Stimulated activated memory B cell treated with anti-CD40 and anti-IgM and Interleukin-4, amounts not matched to agents 10 μg/mL and 1 μg/mL and 100 μg/mL, for 72 hours (primary cell): ENCODE measurements at places on chromosomes 1 and 21.

DNA sequence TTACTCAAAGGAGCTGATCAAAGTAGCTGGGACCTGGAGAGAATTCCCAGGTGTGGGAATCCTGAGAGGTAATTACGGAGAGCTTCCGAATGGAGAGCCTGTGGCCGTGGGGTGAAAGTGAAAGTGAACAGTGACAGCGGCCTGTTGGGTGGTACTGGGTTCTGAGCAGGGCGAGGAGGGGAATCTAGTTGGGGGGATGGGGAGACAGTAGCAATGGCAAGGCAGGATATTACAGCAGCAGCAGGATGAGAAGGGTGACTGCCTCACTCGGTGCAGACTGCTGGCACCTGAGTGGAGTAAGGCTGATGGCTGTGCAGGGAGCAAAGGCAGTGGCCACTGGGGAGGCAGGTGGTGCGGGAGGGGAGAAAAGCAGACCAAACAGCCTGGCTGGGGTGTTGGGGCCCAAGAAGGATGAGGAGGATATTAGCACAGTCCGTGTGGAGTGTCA lies 70.3 kb upstream of the PRDX6 start:
- ATAC-seq, result peak; percentile 32

DNA sequence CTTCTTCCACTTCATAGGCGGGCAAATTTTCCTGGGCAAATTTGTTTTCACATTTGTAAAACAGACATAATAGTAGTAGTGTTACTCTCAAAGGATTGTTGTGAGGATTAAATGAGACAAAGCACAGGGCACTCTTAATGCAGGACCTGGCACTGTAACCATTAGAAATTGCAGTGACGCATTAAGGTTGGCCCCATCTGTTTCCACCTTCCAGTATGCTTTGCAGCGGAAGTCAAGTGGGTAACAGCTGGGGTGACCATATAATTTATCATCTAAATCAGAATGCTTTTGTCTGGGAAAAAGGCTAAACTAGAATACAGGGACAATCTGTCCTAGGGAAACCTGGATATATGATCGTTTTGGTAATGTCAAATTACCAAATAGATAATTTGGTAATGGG lies 132.5 kb upstream of the CACHD1 start:
- no peak for ATAC-seq

GRCh38 chr1:33350611-33351280 lies 29.8 kb upstream of the A3GALT2 start:
- no peak for ATAC-seq

DNA sequence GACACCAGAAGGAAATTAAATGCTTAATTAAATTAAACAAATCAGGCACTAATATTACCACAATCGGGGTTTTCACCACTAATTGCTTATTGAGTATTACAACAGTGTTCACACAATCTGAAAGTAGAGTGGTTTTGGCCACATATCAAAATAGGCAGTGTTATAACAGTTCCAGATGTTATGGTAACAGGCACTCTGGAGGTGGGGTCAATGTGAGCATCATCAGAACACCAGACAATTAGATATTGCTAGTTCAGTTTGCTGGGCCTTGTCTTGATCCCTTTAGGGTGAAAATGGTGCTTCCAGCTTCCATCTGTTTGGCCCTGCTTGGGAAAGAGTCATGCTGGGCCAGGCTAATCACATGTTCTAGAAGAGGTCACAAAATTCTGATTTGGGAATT lies 14.5 kb upstream of the DDAH1 start:
- ATAC-seq, result no peak

- ATAC-seq, result no peak
Observed at GRCh38 chr1:203176273-203177035, 828 bp upstream of the MYBPH start.

- ATAC-seq, result peak; percentile 79
Observed at GRCh38 chr1:39205102-39205780, 746 bp downstream of the MACF1 start.

DNA sequence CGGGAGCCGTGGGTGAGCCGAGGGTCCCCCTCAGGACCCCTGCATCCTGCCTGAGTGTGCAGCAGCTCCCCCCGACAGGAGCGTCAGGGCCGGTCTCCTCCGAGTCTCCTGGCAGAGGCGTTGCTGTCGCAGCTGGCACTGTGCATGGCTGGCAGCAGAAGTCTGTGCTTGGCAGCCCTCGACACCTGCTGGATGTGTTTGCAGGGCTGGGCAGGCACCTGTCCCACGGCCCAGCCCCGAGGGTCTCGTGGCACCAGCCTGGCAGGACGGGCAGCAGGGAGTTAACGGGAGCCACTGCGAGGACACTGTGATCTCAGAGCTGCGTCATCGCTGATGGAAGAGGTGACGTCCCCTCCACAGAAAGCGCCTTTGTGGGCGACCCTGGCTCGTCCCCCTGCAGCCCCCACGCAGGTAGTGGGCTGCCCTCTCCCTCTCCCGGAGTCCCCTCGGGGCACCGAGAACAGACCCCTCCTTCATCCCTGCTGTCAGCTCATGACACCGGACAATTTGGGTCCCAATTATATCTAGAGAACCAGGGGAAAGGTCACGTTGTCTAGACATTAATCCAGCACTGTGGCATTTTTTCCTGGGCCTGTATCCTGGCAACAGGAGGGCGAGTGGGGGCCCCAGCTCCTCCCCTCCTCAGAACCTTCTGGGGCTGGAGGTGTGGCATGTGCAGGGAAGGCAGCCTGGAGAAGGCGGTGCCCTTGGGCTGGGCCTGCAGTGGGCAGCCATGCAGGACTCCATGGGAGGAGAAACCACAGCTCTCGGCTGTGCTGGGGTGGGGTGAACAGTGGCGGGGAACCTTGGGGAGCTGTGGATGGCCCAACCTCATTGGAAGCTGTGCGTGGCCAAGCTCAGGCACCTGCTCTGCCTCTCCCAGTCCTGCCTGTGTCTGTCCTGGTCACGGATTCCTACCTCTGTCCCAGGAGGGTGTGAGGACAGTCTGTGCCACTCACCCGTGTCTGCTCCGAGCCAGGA lies 15.4 kb downstream of the COL18A1 start:
- no peak for ATAC-seq

GRCh38 chr1:181398544-181398943 lies 84.8 kb upstream of the CACNA1E start:
- ATAC-seq, result peak; percentile 49

DNA sequence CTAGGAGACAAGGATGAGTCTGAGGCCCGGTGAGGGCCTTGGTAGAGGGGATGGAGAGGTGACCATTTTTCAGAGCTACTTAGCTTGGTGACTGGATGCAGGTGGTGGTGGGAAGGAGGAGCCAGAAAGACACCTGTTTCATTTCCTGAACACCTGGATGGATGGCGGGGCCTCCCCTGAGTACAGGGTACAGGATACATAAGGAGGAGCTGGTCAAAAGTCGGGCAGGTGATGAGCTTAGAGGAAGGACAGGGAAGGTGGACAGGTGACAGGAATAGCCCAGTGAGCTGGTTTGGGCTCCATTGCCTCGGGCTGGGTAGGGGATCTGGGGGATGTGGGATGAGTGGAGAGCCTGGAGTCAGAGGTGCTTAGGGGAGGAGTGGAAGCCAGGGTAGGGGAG lies 6.3 kb downstream of the FAAH start:
- ATAC-seq, result no peak

- no peak for ATAC-seq
Observed at GRCh38 chr1:48807554-48808260, 31.0 kb upstream of the BEND5 start.

DNA sequence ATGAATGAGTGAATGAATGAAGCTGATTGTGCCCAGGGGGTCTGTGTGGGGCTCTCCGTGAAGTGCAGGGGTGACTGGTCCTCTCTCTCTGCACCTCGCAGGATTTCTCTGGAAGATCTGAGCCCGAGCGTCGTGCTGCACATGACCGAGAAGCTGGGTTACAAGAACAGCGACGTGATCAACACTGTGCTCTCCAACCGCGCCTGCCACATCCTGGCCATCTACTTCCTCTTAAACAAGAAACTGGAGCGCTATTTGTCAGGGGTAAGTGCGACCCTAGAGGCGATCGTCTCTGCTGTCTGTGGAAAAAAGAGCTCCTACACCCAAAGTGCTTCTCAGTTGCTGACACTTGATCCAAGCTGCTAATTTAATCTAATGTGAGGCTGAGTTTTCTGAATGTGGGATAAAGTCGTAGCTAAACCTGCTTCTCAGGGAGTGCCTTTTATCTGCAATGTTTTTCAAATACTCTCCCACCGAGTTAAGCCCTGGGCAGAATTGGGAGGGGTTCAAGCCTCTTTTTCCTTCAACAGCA lies 101.7 kb downstream of the HUNK start:
- peak; percentile 51 for ATAC-seq

- ATAC-seq, result no peak
Observed at GRCh38 chr1:32925403-32926162, 24.4 kb upstream of the TMEM54 start.

GRCh38 chr1:245056913-245057312 lies 97.9 kb upstream of the KIF26B start:
- ATAC-seq, result no peak

DNA sequence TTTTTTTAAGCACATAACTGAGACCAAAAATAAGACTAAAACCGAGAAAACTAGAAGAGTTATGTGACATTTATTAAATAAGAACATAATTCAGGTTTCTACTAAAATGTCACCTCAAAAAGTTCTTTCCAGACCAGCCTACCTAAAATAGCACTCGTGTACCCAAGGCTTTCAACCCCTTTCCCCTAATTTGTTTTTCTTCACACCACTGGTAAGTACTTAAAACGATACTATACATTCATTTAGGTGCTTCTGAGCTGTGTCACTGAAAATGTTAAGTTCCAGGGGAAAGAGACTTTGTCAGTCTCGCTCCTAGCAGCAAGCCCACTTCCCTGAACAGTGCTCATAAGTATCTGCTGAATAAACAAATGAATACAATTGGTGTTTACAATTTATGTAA lies 6.8 kb downstream of the RRAGC start:
- ATAC-seq, result peak; percentile 89

DNA sequence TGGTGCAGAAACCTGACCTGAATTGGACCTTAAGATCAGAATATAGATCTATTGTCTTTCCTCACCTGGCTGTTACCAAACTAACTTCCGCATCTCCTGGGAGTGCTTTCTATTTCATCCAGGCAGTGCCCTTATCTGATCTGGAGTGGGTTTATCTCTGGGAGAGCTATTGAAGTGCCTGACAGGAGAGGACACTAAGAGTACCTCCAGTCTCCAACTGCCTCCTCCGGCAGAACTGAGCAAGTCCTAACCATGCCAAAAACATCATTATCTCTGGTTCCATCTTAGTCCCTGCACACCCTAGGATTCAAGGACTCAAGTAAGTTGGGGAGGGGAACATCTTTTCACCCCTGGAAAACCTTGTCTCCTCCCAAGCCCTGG lies 12.4 kb upstream of the KCNJ15 start:
- no peak for ATAC-seq
